ENCODE measurements at places on chromosomes 12 and 14.

- no peak for DNase-seq
Observed at GRCh38 chr12:108817909-108818308, 39.5 kb downstream of the SSH1 start.

- DNase-seq: no peak
Observed at GRCh38 chr14:75968456-75968855, 13.3 kb downstream of the TGFB3 start.

DNA sequence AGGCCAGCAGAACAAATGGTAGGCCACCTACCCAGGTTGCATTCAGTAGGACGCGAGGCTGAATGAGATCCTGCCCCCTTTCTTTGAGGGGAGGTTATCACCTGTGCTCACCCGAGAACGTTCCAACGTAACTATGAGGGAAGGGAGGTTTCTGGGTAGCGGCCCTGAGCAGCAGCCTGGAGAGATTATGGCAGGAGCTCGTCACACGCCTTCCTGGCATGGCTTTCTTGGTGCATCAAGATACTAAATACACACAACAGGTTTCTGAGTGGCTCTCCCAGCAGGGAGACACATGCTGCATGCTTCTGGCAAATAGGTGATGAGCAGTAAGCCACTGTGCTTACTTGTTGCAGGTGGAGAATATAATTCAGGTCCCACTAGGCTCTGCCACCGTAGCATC is 147.7 kb downstream of the CALM1 start:
- DNase-seq: no peak

DNA sequence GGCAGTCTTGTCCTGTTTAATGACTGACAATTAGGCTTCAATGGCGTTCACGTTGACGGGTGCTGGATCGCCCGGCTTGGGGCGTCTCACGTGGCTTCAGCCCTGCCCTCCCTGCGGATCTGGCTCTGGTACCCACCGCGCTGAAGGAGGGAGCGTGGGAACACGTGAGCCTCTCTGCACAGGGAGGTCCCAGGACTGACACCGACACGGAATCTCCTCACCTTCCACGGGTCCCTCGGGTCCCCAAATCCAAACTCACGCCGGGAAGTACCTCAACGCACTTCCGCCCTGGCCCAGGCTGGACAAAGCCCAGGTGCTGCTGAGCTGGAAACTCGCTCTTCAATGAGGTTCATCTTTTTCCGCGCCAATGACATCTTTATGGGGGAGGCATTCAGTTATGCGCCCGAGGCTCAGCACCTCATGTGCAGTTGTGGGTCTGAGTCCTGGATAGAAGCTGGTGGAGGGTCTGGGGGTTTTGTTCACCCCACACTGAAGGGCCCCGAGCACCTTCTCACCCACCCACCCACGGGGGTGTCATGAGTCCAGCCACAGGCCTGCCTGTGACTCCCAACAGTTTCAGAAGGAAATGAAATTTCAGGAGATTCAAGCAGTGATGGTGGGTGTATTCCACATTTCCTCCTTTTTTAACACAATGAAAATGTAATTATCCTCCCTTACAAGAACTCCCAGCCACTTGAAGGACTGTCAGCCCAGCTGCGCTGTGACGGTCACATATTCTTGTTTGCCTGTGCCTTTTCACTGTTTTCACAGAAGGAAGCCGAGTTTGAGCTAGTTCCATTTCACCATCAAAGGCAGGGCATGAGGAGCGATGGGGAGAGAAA is 251.7 kb upstream of the SFSWAP start:
- DNase-seq: no peak

- DNase-seq: no peak
Observed at GRCh38 chr14:59208224-59208814, 19.9 kb downstream of the DAAM1 start.

- peak; percentile 25 for DNase-seq
Observed at GRCh38 chr12:132761032-132761920, at the start of gene ANKLE2. Gene ANKLE2, minus strand, starts transcription at chr12:132761832. Its CDS starts 34 bp downstream, at chr12:132761798.

DNA sequence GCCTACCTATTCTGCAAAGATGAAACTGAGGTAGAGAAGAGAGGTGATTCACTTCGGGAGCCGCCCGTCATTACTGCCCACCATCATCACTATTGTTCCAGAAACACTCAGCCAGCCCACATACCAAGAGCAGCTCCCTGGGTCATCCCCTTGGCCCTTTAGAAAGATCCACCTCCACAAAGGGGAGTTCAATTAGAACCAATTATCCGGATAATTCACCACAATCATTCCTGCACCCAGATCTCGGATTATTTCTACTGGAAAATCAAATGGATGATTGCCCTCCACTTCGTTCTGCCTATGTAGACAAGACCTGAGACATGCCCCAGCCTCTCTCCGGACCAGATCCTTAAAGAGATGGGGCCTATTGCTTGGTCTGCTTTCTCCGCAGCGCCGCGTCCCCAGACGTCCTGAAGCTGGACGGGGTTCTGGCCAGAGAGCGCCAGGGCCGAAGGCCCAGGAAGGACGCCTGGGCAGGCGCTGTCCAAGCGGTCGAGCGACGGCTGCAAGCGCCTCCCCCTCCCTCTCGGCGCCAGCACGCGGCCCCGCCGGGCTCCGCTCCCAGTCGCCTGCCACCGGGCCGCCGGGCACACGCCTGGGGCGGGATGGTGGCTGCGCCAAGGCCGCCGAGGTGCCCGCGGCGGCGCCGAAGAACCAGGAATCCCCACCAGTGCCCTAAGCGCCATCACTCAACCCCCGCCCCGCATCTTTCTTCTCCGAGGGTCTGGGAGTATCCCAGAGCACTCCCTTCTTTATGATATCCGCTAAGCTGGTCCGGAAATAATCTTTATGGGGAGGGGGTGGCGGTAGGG is 1.3 kb upstream of the ASCL1 start:
- no peak for DNase-seq

GRCh38 chr12:78584695-78585094 is 279.9 kb upstream of the SYT1 start:
- DNase-seq: no peak

- DNase-seq: no peak
Observed at GRCh38 chr12:109772622-109773321, 59.1 kb downstream of the FAM222A start.

- no peak for DNase-seq
Observed at GRCh38 chr14:52649511-52649910, 45.8 kb downstream of the ERO1A start.

DNA sequence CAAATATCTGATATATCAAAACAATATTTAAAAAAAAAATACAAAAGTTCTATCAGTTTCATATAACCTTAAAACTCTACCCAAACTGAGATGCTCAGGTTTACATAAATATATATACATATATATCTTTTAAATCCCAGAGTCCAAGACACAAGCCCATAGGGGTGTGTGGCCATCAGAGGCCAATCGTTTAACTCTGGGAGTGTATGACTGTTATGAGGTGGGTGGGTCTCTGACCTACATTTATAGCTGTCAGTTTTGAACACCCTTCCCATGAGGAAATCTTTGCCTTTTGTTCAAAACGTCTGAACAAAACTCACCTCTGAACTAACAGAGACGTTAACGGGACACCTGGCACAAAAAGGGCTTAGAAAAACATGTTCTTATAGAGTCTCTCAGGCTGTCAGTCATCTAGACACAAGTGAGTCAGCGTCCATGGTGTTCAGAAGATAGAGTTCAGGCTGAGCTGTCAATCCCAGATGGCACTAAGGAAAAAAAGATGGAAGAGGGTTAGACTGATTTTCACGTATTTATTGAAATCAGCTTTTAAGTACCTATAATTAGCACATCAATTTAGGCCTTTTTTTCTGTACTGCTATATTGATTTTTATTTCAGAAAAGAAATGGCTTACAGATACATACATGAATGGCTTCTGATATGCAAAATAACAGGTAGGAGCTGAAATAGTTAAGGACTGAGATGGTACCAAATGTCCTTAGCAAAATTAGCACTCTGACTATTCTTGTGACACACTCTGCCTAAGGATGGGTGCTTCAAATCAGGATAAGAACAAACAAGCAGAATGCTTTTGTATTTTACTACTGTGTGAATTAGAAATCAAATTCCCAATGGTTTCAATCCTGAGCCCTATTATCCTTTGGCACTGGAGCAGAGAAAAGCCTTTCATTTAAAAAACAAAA is 29.2 kb downstream of the HIGD1C start:
- DNase-seq: no peak

GRCh38 chr14:104678346-104678745 is 11.1 kb upstream of the INF2 start:
- DNase-seq: no peak

GRCh38 chr14:30005114-30005808 is 77.6 kb upstream of the PRKD1 start:
- DNase-seq: no peak

GRCh38 chr12:8680533-8680932 is 17.3 kb upstream of the RIMKLB start:
- no peak for DNase-seq

DNA sequence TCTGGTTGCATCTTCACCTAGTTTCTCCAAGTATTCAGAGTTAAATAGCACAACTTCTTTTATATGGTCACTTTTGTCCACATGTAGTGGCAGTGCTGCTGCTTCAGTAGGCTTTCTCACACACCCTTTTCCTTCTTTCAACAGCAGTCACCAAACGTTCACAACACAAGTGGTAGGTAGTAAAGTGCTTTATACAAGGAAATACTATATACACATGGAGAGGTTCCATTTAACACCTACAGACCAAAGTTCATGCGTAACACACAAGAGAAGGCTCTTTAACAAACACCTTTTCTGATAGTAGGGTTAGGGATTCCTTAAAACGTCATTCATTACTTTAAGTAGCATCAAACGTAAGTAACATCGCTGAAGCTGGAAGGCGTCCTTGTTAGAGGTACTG is 107.1 kb upstream of the USP44 start:
- no peak for DNase-seq

DNA sequence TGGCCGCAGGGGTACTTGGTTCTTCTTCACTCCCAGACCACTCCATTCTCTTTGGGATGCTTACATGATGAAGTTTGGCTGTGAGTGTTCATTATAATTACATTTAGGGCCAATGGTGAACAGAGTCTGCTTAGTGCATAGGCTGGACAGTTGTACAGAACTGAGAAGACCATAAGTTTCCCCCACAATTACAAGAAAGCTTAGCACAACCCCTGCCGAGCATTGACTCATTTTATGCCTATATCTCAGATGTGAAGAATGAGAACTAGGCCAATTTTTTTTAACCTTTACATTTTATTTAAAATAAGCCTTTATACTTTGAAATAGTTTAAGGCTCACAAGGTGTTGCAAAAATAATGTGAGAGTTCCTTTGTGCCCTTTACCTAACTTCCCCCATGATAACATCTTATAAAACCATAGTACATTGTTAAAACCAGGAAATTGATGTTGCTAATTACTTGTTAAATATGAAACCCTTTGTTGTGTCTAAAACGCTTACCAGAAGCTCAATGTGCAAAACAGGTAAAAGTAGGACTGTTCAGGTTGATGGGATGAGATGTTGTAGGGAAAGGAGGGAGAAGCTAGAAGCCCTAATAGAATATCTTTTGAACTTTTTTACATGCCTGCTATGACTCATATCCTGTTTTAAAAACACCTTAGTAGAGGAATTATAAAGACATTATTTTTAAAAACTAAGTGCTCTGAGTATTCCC is 47.2 kb downstream of the ALDH1L2 start:
- no peak for DNase-seq

- no peak for DNase-seq
Observed at GRCh38 chr12:5548152-5548943, 116.4 kb downstream of the NTF3 start.
